ENCODE measurements at places on chromosomes 6 and 20.

GRCh38 chr6:159071843-159072769, 27.3 kb upstream of the TAGAP start:
- no peak for DNase-seq

DNA sequence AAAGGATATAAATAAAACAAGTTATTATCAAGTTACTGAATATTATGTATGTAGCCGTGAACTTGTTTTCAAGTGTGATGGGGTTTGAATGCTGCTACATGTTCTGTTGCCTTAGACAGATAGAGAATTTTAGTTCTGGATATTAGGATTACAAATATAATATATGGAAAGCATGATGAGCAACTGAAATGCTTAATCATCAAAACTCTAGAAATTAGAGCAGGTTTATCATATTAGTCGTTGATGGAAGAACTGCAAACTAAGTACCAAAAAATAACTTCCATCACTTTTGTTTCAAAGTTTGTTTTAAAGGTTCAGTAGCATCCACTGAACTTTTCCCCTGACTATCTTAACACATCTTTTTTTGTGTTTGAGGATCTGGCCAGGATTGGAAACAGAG, 49.1 kb upstream of the CCN2 start:
- DNase-seq, result no peak

DNA sequence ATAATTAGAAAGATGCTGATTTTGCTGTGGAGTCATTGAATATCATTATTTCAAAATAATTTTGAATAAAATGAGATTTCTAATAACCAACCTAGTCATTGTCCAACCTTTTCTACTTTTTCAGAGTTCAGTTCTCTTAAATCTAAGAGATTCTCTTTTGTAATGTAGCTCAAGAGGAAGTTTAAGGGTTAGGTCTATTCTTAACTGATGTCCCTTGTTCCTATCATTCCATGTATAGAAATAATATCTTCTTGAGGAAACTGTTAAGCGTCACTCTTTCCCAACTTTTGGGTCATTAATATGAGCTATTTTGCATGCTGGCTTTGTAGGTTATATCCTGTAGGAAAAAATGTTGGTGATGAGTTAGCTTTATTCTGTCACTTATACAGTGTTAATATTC, 27.0 kb downstream of the RNF144B start:
- no peak for DNase-seq

GRCh38 chr6:167956983-167957492, 40.4 kb upstream of the KIF25 start:
- DNase-seq, result no peak

DNA sequence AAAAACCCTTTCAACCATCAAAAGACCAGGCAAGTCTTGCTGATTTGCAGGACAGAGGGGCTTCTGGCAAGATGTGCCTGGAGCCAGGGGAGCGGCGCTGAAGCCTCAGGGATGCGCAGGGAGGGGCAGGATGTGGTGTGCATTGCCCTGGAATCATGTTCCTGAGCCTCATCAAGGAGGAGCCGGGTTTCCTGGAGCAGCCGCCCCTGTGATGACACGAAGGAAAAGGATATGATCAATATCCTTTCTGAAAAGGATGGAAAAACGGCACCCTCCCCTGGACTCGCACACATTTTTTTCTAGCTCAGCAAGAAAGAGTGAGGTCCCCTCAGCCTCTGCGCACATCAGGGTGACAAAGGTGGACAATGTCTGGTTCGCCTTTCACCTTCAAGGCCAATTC, 173.1 kb upstream of the SSTR4 start:
- no peak for DNase-seq

DNA sequence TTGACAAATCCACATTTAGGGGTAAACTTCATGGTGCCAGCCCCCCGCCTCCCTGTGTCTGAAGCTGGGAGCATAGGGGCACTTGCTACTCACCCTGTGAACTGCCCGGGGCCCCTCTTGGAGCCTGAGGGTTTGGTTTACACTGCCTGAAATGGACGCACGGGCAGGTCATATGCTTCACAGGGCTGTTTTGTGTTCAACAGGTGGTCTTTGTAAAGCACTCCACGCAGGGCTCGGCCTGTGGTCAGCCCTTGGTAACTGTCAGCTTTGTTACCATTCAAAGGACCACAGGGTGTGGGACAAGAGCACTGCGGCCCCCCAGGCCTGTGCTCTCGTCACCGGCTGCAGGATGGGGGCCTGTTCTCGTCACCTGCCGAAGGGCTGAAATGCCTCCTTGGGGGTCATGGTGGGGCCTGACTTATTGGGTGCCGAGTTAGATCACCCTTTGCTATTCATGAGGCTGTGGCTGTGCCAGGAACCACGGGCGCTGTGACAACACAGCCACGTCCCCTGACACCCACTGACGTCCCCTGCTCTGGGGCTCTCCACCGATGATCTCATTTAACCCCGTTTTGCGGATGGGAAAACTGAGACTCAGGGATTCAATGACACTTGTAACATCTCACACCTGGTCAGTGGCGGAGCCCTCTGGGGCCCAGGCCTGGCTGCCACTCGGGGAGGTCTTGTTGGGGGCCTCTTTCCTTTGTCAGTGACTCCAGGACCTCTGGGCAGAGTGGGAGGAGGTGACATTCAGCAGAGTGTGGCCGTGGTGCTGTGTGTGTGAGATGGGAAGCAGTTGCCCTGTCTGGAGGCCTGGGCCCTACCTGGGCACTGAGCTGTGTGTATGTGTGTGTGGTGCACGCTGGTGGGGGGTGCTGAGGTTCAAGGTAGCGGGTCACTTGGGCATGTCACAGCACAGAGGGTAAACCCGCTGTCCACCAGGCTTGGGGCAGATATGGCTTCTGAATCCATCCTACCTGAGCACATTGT, 24.9 kb downstream of the ZBP1 start:
- no peak for DNase-seq

DNA sequence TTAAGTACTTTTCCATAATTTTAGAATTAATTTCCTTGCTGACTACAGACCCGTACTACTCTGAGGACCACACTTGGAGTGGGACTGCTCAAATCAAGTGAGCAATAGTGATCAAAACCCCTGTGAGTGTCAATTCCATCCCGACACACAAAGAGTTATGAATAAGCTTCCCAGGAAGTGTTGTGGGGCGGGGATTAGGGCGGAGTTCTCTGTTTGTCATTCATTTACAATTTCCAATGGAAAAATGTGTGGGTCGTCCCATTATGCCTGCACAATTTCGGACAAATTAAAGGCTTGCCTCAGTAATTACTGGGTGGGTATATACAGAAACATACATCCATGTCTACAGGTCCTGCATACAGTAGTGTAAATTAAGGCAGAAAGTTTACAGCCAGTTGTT, 84.2 kb downstream of the ISM1 start:
- no peak for DNase-seq

DNA sequence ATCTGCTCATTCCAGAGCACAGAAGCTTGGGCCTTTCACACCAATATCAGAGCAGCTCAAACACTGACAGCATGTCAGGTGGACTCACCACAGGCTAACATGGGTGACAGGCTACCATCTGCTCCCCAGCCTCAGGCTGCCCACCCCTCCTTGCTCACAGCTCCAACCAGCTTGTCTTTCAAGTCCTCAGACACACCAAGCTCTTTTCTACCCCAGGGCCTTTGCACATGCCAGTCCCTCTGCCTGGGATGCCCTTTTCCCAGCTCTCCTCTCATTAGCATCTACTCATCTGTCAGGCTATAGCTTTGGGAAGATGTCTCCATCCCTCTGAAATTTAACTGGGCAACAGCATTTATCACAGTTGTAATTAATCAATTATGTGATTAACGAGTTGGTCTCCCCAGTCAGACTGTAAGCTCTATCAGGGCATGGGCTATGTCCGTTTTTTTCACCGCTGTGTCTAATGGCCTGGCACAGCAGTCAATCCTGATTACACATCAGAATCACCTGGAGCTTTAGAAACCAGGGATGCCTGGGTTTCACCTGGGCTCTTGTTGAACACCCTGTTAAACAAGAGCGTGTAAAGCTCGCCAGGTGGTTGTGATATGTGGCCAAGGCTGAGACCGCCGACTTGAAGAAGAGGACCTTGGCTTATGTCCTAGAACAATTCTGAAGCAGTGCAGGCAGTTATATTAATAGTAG, 88.9 kb upstream of the MRPS10 start:
- DNase-seq, result no peak

DNA sequence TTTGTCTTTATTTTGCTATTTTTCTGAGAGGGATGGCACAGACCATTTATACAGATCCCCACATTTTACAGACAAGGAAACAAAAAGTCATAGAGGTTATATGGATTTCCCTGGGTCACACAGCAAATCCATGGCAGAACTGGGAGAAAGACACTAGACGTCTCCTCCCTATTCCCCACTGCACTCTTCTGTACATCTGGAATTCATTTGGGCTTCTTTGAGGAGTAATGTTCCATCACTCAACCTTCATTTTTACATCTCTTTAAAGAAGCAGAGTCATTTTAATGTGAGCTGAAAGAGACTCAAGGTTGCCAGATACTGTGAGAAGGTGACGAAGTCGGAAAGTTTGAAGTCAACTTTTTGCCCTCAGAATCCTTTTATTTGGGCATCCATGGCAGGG, 207.3 kb downstream of the OTOR start:
- DNase-seq, result no peak

- no peak for DNase-seq
These were observed 4.2 kb upstream of the CTSZ start for GRCh38 chr20:59010995-59011873.

DNA sequence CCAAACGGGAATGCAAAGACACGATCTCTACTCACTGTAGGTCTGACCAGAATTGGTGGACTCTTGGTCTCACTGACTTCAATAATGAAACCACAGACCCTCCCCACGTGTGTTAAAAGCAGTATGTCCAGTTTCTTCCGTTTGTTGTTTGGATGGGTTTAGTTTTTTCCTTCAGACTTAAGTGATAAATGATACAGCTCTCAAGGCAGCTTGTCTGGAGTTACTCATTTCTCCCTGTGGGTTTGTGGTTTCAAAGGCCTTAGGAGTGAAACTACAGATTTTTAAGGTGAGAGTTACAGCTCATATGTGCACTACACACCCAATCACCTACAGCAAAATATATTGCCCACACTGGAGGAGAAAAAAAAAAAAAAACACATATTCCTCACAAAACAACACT, 86.7 kb upstream of the STMND1 start:
- DNase-seq, result no peak

DNA sequence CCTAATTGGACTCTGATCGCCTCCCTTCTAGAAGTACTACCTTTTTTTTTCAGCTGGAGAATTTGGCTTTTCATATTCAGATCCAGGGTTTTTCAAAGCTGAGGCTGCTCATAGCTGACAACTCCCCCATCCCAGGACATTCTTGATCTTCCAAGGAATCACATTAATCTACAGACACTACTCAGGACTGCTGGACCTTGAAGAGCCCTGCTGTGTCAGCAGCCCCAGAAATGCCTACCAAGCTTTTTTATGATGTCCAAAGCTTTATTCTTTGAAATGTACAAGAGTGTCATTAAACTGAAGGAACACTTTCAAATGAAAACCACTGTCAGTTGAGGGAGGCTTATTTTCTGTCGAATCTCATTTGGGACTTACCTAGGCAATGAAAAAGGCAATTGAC, 704.1 kb downstream of the PTPRT start:
- DNase-seq, result no peak

- no peak for DNase-seq
These were observed 162.1 kb upstream of the OGFRL1 start for GRCh38 chr6:71126506-71126905.

DNA sequence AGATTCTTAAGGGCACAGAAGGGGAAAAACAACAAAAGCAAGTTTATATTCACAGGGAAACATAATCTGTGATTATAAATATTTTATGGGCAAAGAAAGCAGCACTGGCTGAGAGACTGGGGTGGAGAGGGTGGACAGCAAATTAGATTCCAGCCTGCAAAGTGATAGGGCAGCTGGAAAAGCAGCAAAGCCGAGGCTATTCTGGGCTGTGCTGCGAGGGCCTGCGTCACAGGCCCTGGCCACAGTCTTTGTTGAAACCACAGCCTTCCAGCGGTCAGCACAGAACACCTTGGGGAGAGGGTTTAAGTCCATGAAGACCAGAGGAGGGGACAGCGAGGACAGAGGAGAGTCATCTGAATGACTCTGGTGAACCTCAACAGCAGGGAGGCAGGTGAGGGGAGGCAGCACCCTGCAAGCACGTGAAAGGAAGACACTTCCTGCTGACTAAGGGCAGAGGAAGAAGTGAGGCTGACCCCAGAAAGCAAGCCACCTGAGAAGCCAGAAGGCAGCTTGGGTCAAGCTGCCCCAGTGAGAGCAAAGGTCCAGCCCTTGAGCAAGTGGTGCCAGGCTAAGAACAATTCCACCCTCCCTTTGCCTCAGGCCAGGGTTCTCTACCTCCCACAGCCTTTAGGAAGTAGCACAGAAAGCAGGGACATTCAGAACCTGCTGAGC, 17.1 kb downstream of the MRPL14 start:
- no peak for DNase-seq

- no peak for DNase-seq
These were observed 31.9 kb upstream of the PRELID3B start for GRCh38 chr20:59074456-59074855.

DNA sequence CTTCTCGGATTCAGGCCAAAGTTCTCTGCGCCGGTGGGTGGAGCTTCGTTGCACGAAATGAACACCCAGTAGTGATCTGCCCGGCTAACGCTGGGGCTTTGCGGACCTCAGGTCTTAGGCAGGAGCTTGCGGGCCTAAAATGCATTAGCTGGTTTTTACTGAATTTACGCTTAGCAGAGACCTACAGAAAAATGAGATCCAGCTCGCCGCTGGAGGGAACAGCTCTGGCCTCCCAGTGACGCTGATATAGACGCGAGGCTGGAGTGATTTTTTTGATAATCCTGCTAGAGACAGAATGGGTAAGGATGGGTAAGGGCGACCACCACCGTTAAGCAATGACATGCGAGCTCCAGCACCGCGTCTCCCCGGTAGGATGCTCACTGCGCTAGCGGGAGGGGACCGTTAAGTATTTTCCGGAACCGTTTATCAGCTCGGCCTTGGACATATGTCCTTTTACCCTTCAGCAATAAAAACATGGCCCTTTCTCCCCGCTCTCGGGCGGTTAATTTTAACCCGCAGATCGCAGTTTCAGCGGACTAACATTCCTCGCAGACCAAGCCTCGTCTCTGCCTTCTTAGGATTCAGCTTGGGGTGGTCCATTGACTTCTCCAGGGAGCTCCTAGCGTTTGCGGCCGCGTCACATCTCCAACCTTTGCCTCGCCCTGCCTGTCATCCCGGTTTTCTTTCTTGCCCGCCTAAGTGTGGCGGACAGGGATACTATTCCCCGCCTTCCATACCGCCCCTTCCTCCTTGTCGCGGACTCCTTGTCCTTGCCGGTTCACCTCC, 109.3 kb downstream of the GPX5 start:
- DNase-seq, result no peak

GRCh38 chr20:63955281-63955826, 862 bp downstream of the UCKL1 start:
- DNase-seq, result peak; percentile 29

GRCh38 chr6:106383573-106383972, 23.1 kb downstream of the CRYBG1 start:
- DNase-seq, result no peak

- no peak for DNase-seq
These were observed 97.9 kb downstream of the BMP5 start for GRCh38 chr6:55777469-55777868.

GRCh38 chr6:149723771-149724417, 6.0 kb upstream of the LATS1 start:
- peak; percentile 22 for DNase-seq

GRCh38 chr20:6651561-6651960, 115.9 kb upstream of the BMP2 start:
- DNase-seq, result no peak

GRCh38 chr6:33927616-33928015, 123.8 kb upstream of the MLN start:
- DNase-seq, result no peak

GRCh38 chr20:54041336-54041735, 29.1 kb downstream of the BCAS1 start:
- no peak for DNase-seq

- DNase-seq, result no peak
These were observed 62.3 kb downstream of the TRAM2 start for GRCh38 chr6:52514514-52514913.

Measured in activated CD4-positive, alpha-beta T cell treated with anti-CD3 and anti-CD28 coated beads, Interleukin-2, amount 50 U/mL, for 1 hour (primary cell).